ENCODE measurements at places on chromosomes 2 and 18.

- no peak for DNase-seq
Observed at GRCh38 chr2:218879776-218880101, 913 bp upstream of the WNT10A start.

- DNase-seq = peak; percentile 87
Observed at GRCh38 chr2:24920098-24920808, at the start of gene ADCY3. Gene ADCY3 (minus strand): TSS chr2:24920237. CDS start chr2:24918987, 1,250 bp downstream.

DNA sequence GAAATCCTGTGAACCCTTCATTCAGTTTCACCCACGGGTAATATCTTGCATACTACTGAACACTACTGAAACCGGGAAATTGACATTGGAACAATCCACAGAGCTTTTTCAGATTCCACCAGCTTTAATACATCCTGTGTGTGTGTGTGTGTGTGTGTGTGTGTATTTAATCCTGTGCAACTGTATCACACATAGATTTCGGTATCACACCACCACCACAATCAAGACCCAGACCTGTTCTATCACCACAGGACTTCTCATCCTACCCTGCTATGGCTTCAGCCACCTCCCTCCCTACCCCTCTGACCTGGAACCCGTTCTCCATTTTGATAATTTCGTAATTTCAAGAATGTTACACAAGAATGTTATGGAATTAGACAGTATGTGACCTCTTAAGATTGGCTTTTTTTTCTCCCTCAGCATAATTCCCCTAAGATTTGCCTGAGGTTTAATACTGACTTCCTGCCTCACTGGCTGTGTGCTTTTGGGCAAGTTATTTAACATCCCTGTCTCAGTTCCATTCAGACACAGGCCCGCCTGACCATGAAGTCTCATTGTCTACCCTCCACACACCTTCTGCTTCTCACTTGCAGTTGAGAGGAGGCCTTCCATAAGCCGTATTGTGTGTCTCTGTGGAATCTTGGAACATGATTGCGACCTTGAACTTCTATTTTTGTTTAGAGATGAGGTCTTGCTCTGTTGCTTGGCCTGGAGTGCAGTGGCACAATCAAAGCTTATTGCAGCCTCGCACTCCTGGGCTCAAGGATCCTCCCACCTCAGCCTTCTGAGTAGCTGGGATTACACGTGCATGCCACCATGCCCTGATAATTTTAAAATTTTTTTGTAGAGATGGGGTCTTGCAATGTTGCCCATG is 14.4 kb upstream of the TMEM131 start:
- DNase-seq = peak; percentile 40

DNA sequence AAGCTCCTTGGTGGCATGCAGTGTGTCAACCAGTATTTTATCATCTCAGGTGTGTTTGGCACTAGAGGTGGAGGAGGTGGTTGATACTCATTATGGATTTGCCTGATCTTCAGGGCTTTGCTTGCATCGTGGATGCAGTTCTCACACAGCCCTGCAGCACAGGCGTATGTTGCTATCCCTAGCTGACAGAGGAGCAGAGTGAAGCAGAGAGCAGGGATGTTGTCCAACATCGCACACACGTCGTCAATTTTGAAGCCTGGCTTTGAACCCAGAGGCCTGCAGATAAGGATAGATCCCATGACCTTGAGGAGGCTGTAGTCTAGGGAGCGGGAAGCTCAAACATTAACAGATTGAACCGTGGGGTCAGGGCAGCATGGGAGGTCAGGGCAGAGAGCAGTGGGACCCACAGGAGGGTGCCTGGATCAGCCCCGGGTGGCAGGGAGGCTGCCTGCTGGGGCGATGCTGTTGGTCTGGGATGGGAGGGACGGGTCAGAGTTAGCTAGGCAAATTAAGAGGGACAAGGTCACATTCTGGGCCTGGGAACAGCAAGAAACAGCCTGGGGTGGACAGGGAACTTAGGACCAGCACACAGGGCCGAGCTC is 4.2 kb downstream of the RNF144A start:
- no peak for DNase-seq

GRCh38 chr2:30433541-30434299 is 13.3 kb upstream of the LCLAT1 start:
- DNase-seq = peak; percentile 41

DNA sequence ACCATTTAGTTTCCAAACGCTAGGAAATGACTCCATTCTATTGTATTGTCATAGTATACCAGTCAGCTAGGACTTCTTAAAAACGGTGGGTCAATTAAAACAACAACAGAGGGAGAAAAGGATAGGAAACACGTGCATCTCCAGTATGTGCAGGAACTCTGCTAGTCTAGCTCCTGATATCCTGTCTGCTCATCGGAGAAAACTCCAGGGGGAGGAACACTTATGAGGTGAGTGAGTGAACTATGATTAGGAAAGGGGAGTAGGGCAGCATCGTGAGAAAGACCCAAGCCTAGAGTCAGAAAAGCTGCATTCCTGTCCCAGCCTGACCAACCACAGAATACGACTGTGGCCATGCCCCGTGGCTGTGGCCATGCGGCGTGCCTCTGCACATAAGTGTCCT is 34.2 kb downstream of the DTNB start:
- no peak for DNase-seq

- DNase-seq = no peak
Observed at GRCh38 chr2:203191961-203192360, 46.9 kb upstream of the CYP20A1 start.

DNA sequence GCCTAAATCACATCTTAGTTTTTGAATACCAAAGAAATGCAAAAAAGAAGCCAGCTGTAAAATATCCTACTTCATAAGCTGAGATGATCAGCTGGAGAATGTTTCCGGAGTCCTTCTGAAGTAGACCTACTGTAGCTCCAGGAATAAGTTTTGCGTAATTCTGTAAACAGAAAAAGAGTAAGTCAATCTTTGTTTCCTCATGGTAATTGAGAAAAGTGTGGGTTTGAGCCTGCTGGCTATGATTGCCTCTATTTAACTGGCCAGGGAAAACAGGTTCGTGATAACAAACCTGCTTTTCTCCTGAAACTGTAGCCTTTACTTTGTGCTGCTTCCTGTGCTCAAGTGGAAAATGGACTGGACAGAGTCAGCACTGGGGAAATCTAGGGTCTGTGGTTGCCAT is 58.2 kb downstream of the ITGB6 start:
- DNase-seq = peak; percentile 36

DNA sequence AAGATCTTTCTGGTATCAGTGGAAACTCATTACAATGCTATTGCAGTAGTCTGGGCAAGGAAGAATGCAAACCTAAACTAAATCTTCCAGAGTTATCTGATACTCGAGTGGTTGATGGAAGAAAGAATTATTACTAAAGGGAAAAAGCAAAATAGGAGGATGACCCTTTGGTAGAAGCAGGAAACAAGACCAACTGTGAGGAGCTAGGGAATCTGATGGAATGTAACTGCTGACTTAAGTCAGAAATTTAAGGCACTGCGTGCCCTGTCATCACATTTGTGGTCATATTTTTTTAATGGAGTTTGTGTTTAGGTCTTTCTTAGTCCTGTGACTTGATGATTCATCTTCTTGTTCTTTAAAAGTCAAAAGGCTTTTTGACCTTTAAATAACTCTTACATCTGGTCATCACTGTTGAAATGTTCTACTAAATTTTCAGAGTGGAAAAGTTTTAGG is 36.5 kb upstream of the ARMC9 start:
- peak; percentile 94 for DNase-seq

DNA sequence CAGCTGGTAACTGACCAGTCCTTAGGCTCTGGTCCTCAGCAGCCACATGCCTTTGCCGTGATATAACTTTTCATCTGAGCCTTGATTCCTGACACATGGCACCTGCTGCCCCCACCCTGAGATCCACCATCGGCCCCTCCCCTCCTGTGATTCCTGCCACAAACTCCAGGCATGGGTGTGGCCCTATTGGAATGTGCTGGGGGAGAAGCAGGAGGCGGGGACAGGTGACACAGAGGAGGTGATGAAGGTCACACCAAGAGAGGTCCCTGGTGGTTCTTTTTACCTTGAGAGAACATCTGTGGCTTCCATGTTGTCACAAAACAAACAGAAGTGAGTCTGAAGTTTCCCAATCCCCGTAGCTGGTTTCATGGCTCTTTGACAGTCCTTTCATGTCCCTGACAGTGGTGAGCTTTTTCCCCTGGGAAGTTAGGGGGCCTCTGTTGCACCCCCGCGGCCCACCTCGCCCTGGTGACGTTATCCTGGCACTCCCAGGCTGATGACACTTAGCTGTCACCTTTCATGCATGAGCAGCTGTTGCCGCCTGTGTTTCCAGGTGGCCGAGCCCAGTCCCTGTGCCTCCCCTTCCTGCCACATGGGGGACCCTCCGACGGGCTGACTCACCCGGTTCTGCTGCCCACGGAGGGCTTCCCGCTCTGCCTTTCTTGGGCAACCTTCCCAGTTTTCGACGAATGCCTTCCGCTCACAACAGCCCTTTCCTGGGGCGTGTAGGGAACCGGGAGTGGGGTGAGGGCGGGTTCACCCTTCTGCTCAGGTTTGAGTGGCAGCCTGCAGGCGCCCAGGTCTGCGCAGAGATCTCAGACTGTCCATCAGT is 66.3 kb upstream of the GLI2 start:
- DNase-seq = peak; percentile 21

DNA sequence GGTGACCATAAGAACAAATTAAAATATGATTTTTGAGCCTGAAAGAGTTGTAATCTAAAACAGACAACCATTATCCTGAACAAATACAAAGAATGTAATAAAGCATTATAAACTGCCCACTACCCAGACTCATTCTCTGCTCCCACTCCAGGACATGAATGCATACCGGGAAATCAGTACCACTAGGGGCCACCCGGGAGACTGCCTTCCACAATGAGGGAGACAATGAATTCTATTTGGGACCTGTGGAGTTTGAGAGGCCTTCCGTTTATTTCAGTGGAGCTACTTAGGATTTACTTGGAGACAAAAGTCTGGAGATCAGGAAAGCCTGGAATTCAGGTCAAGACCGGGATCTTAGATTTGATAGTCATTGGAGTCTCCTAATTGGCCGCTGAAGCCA is 50.0 kb downstream of the NAB1 start:
- DNase-seq = no peak

DNA sequence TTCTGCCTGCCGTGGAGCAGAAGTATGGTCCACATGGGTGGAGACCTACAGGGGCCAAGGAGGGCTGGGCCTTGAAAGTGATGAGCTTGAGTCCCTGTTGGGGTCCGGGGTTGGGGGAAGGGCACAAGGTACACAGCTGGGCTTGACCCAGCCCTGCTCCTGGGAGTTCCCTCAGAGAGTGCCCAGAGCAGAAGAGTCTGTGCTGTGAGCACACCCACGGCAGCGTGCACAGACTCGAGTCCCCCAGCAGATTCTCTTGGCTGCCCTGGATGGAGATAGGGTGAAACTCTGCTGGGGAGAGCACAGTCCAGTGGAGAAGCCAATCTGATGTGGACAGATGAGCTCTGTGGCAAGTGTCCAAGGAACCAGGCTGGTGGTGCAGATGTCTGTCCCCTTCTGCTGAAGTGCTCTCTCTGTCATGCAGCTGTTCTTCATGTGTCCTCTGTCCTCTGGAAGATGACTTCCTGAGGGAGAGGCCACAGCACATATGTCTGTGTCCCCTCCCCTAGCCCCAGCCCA is 27.5 kb downstream of the INPP4A start:
- DNase-seq = no peak

DNA sequence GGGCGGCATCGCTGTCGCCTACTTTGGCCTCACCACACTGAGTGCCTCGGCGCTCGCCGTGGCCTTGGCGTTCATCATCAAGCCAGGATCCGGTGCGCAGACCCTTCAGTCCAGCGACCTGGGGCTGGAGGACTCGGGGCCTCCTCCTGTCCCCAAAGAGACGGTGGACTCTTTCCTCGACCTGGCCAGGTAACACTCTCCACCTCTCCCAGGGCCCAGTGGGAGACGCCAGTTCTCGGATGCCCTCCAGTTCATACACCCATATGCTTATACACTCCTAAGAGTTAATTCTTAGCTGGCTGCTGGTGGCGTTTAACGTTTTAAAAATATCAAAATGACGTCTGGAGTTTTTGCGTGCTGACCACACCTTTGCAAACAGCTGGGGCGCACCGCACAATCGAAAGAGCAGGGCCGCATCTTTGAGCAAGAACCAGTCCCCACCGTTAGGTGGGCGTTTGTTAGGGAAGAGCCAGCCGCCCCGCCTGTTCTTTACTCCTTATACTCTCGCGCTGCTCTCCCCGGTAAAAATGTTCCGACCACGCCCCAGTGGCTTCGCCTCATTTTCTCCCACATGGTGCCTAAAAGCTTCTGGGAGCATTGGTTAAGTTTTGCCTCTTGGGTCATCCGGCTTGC is 899 bp downstream of the SLC1A4 start:
- peak; percentile 22 for DNase-seq

DNA sequence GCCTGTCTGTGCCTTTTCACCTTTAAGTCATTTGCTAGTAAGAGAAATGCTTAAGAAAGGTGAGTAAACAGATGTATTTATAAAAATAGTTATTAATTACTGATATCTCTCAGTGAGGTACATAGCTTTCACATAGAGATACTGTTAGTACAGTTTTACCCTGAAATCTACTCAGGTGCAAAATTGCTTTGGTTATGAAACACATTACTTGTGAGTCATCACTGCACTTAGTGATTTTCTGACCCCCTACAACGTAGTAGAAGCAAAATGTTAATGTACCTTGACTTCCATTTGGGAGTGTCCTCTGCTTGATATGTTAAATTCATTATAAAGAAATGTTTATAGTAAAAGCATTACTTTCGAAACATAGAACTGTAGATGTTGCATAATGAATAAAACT is 6.5 kb downstream of the GLS start:
- DNase-seq = peak; percentile 51

DNA sequence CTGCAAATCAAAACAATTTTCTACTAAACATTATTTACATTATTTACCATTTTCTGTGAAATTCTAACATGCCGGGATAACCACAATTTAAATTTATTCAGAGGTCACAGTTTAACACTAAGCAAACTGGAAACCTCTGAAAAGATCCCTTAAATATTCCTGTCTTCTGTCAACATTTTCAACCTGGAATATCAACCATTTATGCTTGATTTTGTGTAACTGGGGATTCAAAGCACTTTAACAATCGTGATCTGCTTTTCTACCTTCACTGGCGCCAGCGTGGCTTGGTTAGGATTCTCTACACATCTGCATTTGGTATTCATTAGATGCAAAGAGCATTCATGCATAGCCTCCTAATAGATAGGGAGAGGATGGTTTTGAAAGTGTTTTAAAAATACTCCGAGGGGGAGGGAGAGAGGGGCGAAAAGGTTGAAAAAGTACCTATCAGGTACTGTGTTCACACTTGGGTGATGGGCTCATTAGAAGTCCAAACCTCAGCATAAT is 59.9 kb upstream of the RAB12 start:
- DNase-seq = no peak

DNA sequence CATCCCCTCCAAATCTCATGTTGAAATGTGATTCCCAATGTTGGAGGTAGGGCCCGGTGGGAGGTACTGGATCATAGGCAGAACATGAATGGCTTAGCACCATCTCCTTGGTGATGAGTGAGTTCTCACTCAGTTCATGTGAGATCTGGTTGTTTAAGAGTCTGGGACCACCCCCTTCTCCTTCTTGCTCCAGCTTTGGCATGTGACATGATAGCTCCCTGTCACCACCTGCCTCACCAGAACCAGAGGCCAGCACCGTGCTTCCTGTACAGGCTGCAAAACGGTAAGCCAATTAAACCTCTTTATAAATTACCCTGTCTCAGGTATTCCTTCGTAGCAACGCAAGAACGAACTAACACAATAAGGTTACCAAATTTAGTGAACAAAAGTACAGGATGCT is 95.4 kb downstream of the ZBTB7C start:
- no peak for DNase-seq
